Activated gamma-delta T cell treated with Interleukin-2 at 50 U/mL for 16 hours (primary cell): ENCODE measurements at places on chromosomes 5 and 9.

DNA sequence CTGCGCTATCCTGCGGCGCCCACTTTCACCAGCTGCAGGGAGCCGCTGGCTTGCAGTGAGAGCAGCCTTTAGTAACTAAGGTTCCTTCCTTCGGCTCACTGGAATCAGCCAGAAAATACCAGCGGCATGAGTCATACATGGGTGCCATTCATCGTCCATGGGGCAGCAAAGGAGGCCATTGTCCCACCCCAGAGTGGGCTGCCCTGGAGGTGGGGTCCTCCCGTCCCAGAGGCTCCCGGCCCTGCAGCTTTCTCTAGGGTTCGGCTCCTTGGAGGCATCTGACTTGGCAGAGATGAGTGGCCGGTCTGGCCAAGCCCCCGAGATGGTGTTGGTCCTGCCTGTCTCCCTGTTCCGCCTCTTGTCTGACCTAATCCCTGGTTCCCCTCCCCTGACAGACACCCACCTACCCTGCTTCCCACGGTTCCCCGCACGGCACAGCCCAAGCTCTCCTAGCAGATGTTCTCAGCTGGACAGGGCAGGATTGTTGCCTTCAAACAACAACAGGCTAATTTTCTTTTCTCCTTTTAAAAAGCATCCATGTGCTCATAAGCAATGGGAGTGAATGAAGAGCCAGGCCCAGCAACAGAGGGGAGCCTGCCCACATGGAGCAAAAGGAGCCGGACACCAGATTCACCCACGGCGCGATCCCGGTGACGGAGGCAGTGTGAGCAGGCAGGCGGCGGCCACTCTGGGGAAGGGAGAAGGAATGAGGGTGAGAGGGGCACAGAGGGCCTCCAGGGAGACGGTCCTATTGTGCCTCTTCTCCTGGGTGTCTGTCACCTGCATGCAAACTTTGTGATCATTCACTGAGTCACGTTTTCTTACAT, 97.0 kb upstream of the COL5A1 start:
- no peak for DNase-seq

DNA sequence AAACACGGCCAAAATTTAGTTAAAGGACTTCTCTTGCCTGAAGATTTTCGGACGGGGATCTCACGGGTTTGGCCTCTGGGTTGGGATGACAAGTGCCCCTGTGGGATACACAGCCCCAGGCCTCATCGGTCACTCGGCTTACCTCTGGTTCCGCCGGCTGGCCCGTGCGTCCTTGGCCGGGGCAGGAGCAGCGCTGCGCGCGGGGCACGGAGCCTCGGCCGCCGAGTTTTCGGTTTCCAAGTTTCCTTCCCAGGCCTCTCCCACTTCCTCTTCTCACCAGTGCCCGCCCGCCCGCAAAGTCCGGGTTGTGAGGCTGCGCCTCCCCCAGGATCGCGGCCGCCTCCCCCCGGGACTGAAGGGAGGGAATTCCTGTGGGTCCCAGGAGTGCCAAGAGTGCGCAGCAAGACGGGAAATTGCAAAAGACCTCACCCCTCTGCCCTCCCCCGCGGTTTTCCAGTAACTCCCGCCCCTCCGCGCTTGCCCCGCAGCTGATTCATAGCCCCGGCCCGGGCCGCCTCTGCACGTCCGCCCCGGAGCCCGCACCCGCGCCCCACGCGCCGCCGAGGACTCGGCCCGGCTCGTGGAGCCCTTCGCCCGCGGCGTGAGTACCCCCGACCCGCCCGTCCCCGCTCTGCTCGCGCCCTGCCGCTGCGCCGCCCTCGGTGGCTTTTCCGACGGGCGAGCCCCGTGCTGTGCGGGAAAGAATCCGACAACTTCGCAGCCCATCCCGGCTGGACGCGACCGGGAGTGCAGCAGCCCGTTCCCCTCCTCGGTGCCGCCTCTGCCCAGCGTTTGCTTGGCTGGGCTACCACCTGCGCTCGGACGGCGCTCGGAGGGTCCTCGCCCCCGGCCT, at the start of gene OSMR:
OSMR (plus strand) TSS at position 487 of the 853 bp plus-strand sequence. CDS start 23,033 bp downstream, outside the sequence.
- no peak for DNase-seq

- no peak for DNase-seq
These were observed 524.5 kb downstream of the TMEM38B start for GRCh38 chr9:106218854-106219253.

GRCh38 chr9:108363311-108363710, 492.5 kb downstream of the ACTL7B start:
- DNase-seq: no peak

DNA sequence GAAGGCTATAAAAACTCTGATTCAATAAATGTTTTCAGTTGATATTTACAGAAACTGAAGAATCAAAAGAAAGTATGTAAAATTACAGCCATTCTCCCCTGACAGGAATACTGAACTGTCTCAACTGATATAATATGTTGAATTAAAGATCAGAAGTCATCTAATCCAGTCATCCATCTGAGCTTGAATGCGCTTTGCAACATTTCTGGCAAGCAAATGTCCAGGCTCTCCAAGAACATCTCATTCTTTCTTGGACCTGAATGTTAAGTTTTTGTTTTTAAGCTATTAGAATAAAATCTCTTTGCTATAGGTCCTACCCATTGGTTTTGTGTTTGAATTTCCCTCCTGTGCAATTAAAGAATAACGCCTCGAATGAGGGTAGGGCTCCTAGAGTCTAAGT, 120.5 kb downstream of the MPDZ start:
- DNase-seq: no peak

DNA sequence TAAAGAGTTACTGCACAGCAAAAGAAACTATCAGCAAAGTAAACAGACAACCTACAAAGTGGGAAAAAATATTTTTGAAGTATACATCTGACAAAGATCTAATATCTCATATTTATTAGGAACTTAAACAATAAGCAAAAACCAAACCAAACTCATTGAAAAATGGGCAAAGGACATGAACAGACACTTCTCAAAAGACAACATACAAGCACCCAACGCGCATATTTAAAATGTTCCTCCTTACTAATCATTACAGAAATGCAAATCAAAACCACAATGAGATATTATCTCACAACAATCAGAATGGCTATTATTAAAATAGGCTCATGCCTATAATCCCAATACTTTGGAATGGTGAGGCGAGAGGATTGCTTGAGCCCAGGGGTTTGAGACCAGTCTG, 48.0 kb downstream of the FBXO4 start:
- no peak for DNase-seq

DNA sequence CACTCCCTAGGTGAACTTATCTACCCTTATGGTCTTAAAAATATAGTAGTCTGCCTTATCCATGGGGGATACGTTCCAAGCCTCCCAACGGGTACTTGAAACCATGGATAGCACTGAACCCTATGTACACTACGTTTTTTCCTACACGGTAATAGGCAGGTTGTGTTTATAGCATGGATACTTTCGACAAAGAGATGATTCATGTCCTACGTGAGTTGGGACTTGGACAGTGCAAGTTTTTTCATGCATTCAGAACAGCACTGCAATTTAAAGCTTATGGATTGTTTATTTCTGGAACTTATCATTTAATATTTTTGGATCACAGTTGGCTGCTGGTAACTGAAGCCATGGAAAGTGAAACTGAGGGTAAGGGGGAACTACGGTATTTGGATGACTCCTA, 88.1 kb downstream of the CNTLN start:
- DNase-seq: no peak

DNA sequence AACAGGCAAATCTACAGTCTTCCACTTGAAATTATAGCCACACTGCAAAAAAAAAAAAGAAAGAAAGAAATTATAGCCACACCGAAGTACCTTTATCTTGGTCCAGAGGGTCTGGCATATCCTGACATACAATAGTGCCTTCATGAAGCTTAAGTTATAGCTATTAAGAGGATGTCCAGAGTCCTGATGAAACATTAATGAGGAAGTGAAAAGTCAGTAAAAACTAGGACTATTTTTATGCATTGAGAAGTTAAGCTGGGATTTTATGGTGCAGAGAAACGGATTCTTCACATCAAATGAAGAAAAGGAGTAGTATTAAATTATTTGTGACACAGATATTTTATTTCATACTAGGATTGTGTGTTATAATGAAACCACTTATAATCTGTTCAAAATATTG, 123.9 kb downstream of the SV2C start:
- DNase-seq: no peak

- no peak for DNase-seq
These were observed 122.8 kb downstream of the CAMK4 start for GRCh38 chr5:111347021-111347420.

DNA sequence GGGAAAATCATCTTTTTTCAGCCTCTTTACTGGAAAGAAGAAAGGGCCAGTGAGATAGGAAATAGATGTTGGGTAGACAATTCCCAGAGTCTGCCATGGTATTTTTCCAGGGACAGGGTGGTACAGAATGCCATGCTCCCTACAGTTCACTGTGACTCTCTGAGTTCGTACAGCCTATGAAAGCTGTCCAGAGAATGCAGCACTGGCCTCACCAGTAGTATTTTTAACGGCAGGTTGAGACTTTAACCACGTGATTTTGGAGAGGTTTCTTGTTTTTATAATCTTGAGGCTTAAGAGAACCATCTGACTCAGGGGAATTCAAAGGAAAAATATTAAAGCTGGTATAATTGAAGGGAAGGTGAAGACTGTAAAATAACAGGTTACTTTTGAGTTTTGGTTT, 10.1 kb upstream of the ZNF474 start:
- no peak for DNase-seq

DNA sequence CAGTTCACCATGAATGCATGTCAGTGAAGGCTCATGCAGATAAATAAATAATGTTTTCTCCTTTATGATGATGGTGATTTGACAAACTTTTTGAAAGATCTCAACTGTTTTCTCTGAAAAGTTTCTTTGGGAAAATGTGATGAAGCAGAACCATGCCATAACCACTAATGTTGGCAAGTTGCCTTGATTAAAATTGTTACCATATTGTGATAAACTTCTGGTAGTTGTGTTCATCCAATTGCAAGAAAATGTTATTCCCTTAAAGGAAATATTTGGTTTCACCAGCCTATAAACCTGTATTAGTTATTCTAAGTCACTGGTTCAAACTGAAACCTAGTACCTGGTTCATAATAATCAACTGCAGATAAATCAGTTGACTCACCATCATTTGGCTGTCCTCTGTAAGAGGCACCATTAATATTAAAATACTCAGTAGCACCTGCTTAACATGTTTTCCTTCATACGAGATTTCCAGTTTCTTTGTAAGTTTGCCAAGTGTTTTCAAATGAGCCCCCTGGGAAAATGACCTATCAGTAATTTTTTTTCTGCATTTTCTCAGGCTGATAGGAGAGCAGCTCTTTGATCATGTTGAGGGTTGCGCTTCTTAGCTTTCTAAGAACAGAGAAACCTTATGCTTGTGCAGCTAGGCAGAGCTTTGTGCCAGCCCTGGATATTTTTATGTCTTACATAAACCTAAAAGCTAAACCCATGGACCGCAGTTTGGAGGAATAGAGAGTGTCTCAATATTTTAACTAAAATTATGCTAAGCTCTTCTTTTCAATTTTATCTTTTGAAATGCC, 88.0 kb downstream of the LURAP1L start:
- DNase-seq: no peak

DNA sequence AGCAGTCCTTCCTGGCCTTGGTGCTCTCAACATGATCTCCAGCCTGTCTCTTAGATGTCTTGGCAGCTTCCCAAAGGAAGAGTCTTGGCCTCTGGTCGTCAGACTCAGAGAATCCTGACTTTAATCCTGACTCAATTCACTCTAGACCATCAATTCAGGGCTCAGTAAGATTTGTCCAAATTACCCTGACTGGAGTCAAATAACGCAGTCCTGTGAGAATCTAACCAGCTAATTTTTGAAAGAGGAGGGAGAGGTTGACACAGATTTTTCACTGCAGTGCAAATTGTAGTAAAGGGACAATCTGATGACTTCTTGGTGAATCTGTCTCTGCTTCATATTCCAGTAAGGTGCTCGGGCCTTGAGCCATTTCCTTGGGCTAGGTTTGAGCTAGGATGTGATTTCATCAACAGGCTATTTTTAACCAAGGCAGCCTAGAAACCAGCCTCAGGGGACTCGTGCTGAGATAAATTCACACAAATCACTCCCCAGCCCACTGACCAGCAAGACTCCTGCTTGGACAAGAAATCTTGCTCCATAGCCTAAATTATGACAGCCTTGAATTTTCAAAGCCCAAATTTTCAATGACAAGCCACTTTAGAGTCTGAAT, 257.4 kb downstream of the ENC1 start:
- no peak for DNase-seq

GRCh38 chr9:135216791-135217441, 129.4 kb downstream of the OLFM1 start:
- no peak for DNase-seq

- no peak for DNase-seq
These were observed 64.6 kb downstream of the ENC1 start for GRCh38 chr5:74575741-74576538.

GRCh38 chr5:66742083-66742895, 146.1 kb downstream of the MAST4 start:
- DNase-seq: no peak

GRCh38 chr9:80500300-80500699, 928.5 kb downstream of the TLE4 start:
- DNase-seq: no peak

GRCh38 chr9:114460513-114461199, 44.6 kb downstream of the WHRN start:
- DNase-seq: no peak

GRCh38 chr5:56950626-56951125, 1.2 kb downstream of the MIER3 start:
- peak; percentile 41 for DNase-seq

DNA sequence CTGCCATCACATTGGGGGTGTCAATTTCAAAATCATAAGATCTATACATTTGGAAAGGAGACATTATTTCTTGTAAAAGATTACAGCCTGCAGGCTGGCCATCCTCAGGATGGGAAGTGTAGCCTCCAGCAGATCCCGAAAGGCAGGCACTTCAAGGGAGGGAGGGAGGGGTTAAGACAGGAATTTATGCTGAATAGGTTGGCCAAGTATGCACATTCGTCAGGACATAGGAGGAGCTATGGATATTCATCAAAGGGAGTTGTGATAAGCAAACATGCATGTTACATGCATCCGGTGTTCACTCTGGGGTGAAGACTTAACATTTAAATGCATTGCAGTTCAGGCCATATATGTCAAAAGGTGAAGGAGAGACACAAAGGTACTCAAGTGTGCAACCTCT, 119.4 kb downstream of the CEP120 start:
- no peak for DNase-seq

DNA sequence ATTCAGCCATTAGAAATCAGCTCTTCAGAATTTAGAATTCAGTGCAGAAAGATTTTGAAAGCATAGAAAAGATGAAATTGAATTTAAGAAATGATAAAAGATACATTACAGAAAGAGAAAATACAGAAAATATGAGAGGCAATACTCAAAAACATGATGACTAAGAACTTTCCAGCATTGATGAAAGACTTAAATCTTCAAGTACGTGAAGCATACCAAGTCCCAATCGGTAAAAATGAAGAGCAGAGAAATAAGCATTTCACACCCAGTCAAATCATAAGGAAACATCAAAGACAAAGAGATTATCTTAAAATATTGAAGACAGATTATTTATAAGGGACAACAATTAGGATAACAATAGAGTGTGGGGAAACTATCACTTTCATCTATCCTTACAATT, 35.1 kb downstream of the MUSK start:
- no peak for DNase-seq
